Activated naive CD4-positive, alpha-beta T cell treated with anti-CD3 and anti-CD28 coated beads, Interleukin-2, amount 10 ng/mL, durations not matched to agents 7 days and 5 days (primary cell): ENCODE measurements at places on chromosomes 7 and 10.

GRCh38 chr7:73992101-73992562, 35.8 kb upstream of the ELN start:
- peaks cover 14% of the 10 kb centered on the region for H3K27me3 ChIP-seq
- H3K4me1 ChIP-seq: no peaks in the 10 kb centered on the region
- no peak overlapping the region for H3K4me3 ChIP-seq
- H3K36me3 ChIP-seq: peaks cover 1% of the 10 kb centered on the region
- DNase-seq: no peak

DNA sequence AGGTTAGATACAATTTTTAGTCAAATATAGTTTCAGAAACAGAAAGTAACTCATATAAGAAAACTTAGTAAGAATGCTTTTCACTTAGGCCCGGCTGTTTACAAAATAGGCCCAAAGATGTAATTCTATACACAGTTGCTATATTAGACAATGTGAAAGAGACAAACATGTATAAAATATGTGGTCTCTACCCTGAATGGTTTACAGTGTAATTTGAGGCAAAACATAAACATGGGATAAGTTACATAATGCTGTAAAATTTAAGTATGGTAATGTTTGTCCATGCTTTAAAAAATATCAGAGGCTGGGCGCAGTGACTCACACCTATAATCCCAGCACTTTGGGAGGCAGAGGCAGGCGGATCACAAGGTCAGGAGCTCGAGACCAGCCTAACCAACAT, 18.7 kb downstream of the KRIT1 start:
- no peak for DNase-seq
- H3K27me3 ChIP-seq: no peaks in the 10 kb centered on the region
- H3K36me3 ChIP-seq: peaks cover 48% of the 10 kb centered on the region

GRCh38 chr7:5478568-5479430, 55.2 kb upstream of the TNRC18 start:
- DNase-seq: no peak
- H3K36me3 ChIP-seq: no peaks in the 10 kb centered on the region
- H3K27me3 ChIP-seq: no peaks in the 10 kb centered on the region
- no peak overlapping the region for H3K4me3 ChIP-seq
- no peak overlapping the region for H3K27ac ChIP-seq
- H3K4me1 ChIP-seq: peaks cover 3% of the 10 kb centered on the region

DNA sequence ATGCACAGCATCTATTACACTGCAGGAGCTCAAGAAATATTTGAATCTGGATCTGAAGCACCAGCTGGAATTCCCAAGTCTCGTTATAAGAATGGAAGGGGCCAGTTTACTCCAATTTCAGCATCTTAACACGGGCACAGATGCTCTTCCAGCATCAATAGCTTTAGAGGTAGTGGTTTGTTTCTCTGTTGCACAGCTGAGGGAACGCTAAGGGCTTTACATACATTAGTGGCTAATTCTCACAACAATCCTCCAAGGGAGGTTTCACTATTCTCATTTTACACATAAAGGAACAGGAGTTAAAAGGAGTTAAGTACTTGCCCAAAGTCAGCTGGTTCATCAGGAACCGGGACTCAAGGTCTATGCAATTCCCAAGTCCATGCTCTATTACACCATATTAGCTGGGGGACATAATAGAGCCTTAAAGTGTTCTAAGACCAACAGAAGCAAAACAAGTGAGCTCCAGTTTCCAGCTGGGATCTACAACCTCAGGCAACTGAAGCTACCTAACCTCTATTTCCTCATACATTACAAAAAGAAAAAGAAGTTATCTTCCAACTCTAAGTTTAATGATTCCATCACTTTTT, 9.9 kb downstream of the XPNPEP1 start:
- H3K4me1 ChIP-seq: peaks cover 77% of the 10 kb centered on the region
- no peak overlapping the region for H3K27ac ChIP-seq
- H3K27me3 ChIP-seq: no peaks in the 10 kb centered on the region
- no peak overlapping the region for H3K4me3 ChIP-seq
- peaks cover 65% of the 10 kb centered on the region for H3K36me3 ChIP-seq

DNA sequence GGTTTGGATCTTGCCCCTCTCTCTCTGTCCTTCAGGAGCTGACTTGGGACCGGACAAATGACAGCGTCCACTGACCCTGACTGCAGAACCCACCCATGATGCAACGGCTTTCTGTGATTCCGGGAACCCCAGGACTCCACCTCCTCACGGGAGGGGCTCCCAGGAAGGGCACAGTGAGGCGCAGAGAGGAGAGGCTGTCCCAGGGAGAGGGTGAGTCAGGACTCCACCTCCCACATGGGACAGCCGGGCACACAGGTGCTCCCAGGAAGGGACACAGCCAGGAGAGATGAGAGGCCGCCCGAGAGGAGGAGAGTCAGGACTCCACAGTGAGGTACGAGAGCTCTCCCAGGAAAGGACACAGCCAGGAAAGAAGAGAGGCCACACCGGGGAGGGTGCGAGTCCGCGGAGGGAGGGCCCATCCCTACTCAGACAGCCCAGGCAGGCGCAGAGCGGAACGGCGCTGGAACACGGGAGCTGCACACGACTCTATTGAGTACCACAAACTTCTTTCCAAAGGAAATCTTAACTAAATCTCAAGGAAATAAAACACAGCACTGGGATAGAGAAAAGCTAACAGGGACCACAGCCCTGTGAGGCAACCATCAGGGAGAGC, 162.5 kb downstream of the MAD1L1 start:
- H3K4me3 ChIP-seq: no peak overlapping the region
- no peak for DNase-seq
- peaks cover 9% of the 10 kb centered on the region for H3K4me1 ChIP-seq

DNA sequence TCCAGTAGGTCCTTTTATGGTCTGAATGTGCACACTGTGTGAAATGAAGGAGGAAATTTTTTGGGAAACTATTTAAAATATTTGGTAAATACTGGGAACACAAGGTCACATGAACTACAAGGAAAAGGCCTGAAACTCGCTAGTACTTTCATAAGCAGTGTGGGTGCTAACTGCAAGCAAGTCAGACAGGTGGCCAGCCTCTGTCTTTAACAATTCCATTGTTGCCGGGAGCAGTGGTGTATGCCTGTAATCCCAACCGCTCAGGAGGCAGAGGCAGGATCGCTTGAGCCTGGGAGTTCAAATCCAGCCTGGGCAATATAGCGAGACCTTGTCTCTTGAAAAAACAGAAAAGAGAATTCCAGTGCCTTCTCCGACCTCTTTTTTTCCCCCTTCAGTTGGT, 37.5 kb downstream of the SMURF1 start:
- no peak for DNase-seq
- H3K27ac ChIP-seq: no peak overlapping the region
- H3K27me3 ChIP-seq: no peaks in the 10 kb centered on the region

GRCh38 chr10:11913079-11913641, 90.0 kb downstream of the PROSER2 start:
- H3K27ac ChIP-seq: no peak overlapping the region
- H3K27me3 ChIP-seq: no peaks in the 10 kb centered on the region
- H3K36me3 ChIP-seq: no peaks in the 10 kb centered on the region
- DNase-seq: no peak

GRCh38 chr7:28224675-28225074, 44.1 kb upstream of the JAZF1 start:
- no peak overlapping the region for H3K27ac ChIP-seq
- no peaks in the 10 kb centered on the region for H3K36me3 ChIP-seq
- peaks cover 11% of the 10 kb centered on the region for H3K27me3 ChIP-seq

GRCh38 chr7:105571891-105572290, 9.4 kb downstream of the EFCAB10 start:
- no peak overlapping the region for H3K4me3 ChIP-seq
- H3K27me3 ChIP-seq: no peaks in the 10 kb centered on the region
- no peaks in the 10 kb centered on the region for H3K4me1 ChIP-seq

DNA sequence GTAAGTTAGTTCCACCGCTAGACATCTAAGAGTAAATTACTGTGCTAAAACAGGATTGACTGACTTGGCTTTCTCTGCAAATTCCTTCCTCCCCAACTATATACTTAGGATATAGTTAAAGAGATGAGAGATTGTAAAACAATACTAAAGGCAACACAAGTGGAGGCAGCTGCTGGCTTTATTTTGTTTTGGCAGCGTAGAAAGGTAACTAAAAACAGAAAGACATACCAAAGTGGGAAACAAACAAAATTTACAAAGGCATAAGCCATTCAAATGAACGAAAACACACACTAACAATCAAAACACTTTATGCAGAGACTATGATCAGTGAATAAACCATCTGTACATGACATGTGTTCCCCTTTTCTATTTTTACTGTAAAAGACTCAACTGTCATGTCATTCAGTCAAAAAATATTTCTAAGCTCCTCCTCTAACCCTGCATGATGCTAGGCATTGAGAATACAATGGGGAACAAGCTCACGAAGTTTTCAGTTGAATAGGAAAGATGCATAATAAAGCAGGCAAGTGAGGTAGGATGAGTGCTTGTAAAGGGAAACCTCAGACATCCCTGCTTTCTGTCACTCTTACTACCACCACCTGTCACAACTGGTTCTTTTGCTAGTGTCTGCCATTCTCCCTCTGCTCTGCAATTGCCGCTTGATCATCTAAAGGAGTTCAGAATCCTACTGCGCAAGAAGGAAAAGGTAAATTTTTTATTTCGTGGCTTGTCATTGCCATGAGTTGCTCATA, 64.2 kb upstream of the COL1A2 start:
- no peaks in the 10 kb centered on the region for H3K36me3 ChIP-seq
- H3K4me3 ChIP-seq: no peak overlapping the region
- no peaks in the 10 kb centered on the region for H3K4me1 ChIP-seq
- DNase-seq: no peak

DNA sequence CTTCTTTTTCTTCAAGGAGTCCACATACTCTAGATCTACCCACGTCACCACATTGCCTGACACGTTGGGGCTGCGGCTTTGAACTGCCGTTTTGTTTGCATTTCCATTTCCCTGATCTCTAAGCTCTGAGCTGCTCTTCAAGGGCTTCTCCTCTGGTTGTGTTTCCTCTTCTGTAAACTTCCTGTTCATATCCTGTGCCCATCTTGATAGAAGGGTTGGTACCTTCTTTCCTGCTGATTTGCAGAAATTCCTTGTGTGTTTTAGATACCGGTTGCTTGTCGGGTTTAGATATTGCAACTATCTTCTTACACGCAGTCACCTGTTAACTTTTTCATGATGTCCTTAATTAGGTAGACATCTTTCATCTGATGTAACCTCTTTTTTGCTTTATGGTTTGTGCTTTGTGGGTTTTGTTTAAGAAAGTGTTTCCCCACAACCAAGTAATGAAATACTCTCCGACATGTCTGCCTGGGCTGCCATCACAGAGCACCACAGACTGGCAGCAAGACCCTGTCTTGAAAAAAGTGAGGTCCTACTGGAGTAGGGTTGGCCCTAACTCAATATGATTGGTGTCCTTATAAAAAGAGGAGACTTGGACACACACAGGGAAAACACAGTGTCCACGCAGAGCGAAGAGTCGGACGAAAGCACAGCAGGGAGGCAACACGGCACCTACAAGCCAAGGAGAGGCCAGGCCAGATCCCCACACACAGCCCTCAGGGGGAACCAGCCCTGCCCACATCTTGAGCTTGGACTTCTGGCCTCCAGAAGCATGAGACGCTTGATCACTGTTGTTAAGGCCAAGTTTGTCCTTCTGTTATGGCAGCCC, 99.1 kb upstream of the PDGFA start:
- peak overlapping the region; percentile 100 for H3K27ac ChIP-seq
- peak overlapping the region; percentile 76 for H3K4me3 ChIP-seq
- H3K27me3 ChIP-seq: no peaks in the 10 kb centered on the region
- peaks cover 51% of the 10 kb centered on the region for H3K36me3 ChIP-seq
- DNase-seq: peak; percentile 88

GRCh38 chr7:6074612-6075380, 43.6 kb downstream of the ANKRD61 start:
- H3K4me3 ChIP-seq: no peak overlapping the region
- H3K27me3 ChIP-seq: peaks cover 4% of the 10 kb centered on the region
- H3K27ac ChIP-seq: no peak overlapping the region
- DNase-seq: no peak

DNA sequence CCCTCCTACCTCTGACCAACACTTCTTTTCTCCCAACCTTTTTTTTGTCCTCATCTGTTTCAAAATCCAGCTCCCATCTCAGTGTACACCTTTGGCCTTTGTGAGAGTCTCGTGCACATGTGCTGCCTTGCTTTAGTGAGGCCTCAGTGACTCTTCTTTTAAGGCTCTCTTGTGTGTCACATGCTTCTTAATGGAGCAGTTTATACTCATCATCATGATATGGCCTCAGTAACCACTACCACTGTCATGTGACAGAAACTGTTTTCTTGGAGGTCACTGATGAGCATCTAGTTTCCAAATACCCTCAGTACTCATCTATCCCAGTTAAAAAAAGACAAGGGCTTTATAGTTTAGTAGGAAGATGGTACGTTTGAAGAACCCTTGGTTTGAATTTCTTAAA, 8.1 kb upstream of the ARHGAP22 start:
- no peak overlapping the region for H3K27ac ChIP-seq
- H3K4me1 ChIP-seq: no peaks in the 10 kb centered on the region
- no peak for DNase-seq
- peaks cover 15% of the 10 kb centered on the region for H3K27me3 ChIP-seq
- no peaks in the 10 kb centered on the region for H3K36me3 ChIP-seq

DNA sequence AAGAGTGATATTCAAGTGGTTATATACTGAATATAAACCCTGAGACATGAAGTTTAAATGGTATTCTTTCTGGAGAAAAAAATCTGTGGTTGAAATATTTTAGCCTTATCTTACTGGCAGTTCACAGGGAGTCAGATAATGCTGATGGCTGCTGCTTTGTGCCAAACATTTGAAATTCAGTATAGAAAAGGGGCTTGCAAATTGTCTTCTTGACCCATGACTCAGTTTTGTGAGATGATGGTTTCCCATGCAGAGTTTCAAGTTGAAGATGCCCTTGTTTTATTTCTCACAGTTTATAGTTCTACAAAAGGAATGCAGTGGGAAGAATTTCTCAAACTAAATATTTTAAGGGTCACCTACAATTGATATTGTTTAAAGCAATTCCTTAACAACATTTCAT, 251.1 kb upstream of the MEOX2 start:
- H3K4me1 ChIP-seq: no peaks in the 10 kb centered on the region
- H3K27me3 ChIP-seq: no peaks in the 10 kb centered on the region
- no peaks in the 10 kb centered on the region for H3K36me3 ChIP-seq
- no peak overlapping the region for H3K4me3 ChIP-seq

GRCh38 chr7:23971031-23971430, 261.0 kb downstream of the STK31 start:
- H3K27me3 ChIP-seq: no peaks in the 10 kb centered on the region
- no peak overlapping the region for H3K4me3 ChIP-seq
- no peaks in the 10 kb centered on the region for H3K4me1 ChIP-seq
- no peak overlapping the region for H3K27ac ChIP-seq

GRCh38 chr7:50068026-50068425, 25.0 kb downstream of the ZPBP start:
- peak overlapping the region; percentile 98 for H3K27ac ChIP-seq
- peaks cover 29% of the 10 kb centered on the region for H3K4me1 ChIP-seq
- peak overlapping the region; percentile 84 for H3K4me3 ChIP-seq

- no peak overlapping the region for H3K27ac ChIP-seq
- H3K36me3 ChIP-seq: no peaks in the 10 kb centered on the region
- no peak for DNase-seq
- no peak overlapping the region for H3K4me3 ChIP-seq
- peaks cover 4% of the 10 kb centered on the region for H3K27me3 ChIP-seq
These were observed 125.3 kb upstream of the STARD3NL start for GRCh38 chr7:38052786-38053185.
